ENCODE measurements at places on chromosomes 7 and 10. TPM values are rescaled to one million over a fixed set of nuclear protein-coding genes. Genes with fewer than 3 reads are reported as not detected.

- DNase-seq: no peak
Observed at GRCh38 chr7:6148724-6149360, 117.7 kb downstream of the ANKRD61 start.

DNA sequence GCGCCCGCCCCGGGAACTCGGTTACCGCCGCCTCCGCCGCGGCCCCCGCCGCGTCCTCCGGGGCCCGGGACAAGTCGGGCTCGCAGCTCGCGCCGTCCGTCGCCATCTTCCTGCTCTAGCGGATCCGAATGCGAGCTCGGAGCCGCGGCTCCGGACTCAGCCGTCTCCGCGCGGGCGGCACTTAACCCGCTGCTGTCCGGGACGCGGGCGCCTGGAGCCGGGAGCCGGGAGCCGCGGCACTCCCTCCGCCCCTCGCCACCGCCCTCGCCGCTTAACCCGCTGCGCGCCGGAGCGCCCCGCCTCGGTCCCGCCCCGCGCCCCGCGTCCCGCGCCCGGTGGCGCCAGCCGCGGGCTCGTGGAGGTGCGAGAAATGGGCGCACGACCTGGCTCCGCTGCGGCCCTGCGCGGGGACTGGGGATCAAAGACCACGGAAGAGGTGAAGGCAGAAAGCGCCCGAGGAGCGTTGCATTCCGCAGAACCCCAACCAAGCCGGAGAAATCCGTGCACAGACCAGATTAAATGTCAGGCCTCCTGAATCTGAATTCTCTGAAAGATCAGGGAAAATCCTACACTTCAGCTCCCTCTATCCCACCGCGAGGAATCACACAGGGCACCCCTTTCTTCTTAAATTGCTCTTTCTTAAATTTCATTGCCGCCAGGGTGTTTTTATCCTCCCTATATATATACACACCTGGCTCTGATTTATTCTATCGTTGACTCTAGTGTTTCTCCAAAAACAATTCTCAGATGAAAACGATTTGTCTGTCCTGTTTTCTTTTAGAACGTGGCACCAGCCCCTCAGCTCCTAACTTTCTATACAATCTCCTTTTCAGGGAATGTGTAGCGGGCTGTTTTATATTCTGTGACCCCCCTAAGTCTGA, at the start of gene CTTNBP2:
Gene CTTNBP2, minus strand, starts transcription at position 132 of the 881 bp plus-strand sequence. Its CDS starts 26 bp downstream, at position 106.
- DNase-seq: peak; percentile 49

Gene MCM10
- 21.0 TPM for total RNA-seq

DNA sequence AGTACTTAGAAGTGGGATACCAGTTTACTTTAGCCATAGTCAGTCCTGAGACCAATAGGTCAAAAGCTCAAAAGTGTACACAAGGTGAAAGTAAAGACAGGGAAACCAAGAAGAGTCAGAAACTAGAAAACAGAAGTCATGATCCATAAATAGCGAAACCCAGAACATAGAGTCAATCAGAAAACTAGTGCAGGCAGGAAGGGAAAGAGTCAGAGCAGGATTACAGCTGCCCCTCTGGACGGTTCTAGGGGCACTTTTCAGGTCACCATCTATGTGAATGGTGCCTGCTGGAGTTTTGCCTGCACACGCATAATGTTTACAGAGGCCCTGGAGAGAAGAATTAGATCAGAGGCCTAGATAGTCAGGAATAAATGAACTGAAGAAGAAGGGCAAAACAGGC, 22.4 kb upstream of the DMTF1 start:
- DNase-seq: no peak

Gene NKX1-2
- 0.07 TPM for total RNA-seq

Gene DLX5
- not detected for total RNA-seq

DNA sequence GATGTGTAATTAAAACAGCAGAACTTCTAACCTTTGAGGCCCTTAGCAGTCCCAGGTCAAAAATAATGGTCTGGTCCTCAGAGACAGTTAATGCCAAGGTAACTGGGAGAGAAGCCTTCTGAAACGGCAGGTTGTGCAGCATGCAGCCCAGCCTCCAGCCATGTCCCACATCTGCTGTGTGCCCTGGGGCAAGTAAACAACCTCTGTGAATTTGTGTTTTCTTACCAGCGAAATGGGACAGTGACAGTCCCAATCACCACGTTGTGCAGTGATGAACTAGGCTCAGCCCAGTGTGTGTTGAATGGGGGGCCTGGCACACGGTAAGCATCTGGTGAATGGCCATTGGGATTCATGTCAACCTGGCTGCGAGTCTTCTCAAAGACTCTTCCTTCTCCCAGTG, 61.2 kb downstream of the EMX2 start:
- no peak for DNase-seq

Gene HYAL4
- not detected for total RNA-seq

- no peak for DNase-seq
Observed at GRCh38 chr7:1137517-1138167, 22.4 kb downstream of the ZFAND2A start.

GRCh38 chr7:120867932-120868331, 10.0 kb upstream of the TSPAN12 start:
- DNase-seq: no peak

Gene AQP1
- total RNA-seq: 33.9 TPM

GRCh38 chr10:131179361-131179760, 132.2 kb downstream of the TCERG1L start:
- no peak for DNase-seq

Gene GRM3
- total RNA-seq: not detected

Gene TAS2R3
- total RNA-seq: 0.58 TPM

GRCh38 chr7:30348083-30348560, 63.7 kb downstream of the ZNRF2 start:
- no peak for DNase-seq

GRCh38 chr10:59704630-59705029, 5.0 kb downstream of the SLC16A9 start:
- DNase-seq: no peak

Gene MLLT10
- total RNA-seq: 17.8 TPM

GRCh38 chr7:22318376-22318775, 38.6 kb downstream of the RAPGEF5 start:
- DNase-seq: no peak

- DNase-seq: no peak
Observed at GRCh38 chr7:85104432-85105205, 82.2 kb downstream of the SEMA3D start.

Gene AKR1D1
- total RNA-seq: not detected

Gene DNMBP
- total RNA-seq: 38.4 TPM

All from colonic mucosa (tissue), 4 donors.